ENCODE measurements at places on chromosomes 16 and 17.

GRCh38 chr17:59406808-59407381 lies 75.4 kb downstream of the YPEL2 start:
- DNase-seq = no peak

DNA sequence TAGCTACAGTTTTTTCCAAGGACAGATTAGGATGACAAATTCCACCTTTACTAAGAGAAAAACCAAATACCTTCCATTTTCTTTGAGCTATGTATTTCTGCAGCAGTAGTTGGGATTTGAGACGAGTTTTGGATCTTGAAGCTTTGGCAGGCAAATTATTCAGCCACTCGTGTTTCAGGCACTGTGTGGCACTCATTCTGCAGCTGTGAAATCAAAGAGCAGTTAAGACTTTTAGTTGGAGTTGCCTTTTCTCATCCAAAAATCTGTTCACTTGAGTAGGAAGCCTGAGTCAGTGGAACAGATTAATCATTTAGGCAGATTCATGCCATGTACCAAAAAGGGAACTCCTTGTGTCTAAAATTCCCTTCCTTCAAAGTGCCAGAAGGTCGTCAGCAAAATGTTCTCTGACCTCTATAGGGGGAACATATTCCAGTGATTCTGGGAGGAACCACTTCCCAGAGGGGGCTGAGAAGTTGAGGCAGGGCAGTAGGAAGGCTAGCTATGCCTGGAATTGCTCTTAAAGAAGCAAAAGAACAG lies 20.1 kb downstream of the ORC6 start:
- DNase-seq = peak; percentile 62

GRCh38 chr16:73202161-73202729 lies 154.3 kb upstream of the ZFHX3 start:
- no peak for DNase-seq

GRCh38 chr16:85190572-85190971 lies 78.3 kb upstream of the CIBAR2 start:
- no peak for DNase-seq

GRCh38 chr17:64998436-64999190 lies 57.9 kb downstream of the GNA13 start:
- no peak for DNase-seq

- no peak for DNase-seq
These were observed 111.4 kb upstream of the DNAH9 start for GRCh38 chr17:11486868-11487310.

DNA sequence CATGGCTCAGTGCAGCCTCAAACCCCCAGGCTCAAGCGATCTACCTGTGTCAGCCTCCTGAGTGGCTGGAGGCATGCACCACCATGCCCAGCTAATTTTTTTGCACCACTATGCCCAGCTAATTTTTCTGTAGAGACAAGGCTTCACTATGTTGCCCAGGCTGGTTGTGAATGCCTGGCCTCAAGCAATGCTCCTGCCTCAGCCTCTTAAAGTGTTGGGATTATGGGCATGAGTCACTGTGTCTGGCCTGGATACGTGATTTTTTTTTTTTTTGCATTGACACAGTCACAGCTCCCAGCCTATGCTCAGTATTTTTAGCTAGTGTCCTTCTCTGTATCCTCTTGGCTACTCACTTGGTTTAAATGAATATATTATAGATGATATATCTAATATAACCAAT lies 377.0 kb upstream of the TNRC6C start:
- DNase-seq = no peak

- DNase-seq = no peak
These were observed 718.8 kb upstream of the SOX9 start for GRCh38 chr17:71402007-71402406.

- DNase-seq = no peak
These were observed 53.7 kb downstream of the BAHCC1 start for GRCh38 chr17:81448950-81449349.

DNA sequence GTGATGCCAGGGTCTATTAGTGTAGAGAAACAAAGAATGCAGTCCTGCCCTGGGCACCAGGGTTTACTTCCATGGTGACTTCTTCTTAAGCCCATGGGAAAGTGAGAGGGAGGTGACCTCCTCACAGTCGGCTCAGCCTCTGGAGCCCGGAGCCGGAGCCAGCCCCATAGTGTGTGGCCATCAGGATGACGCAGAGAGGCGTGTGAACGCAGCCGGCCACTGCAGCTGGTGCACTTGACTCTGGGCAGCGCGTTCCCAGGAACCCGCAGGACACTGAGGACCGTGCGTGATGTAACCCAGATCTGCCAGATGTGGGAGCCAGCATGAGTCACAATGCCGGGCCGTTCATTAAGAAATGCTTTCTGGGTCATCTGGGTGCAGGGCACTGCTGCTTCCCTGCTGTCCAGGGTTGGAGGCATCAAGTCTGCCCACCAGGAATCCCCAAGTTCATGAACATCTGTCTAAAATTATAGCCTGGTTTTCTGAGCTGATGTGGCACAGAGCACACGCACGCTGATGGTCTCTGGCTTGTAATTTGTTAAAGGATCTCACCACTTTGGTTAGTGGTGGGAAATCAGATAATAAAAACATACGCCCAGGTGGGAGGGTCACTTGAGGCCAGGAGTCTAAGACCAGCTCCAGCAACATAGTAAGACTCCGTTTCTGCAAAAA lies 114.1 kb downstream of the PITPNC1 start:
- peak; percentile 95 for DNase-seq

DNA sequence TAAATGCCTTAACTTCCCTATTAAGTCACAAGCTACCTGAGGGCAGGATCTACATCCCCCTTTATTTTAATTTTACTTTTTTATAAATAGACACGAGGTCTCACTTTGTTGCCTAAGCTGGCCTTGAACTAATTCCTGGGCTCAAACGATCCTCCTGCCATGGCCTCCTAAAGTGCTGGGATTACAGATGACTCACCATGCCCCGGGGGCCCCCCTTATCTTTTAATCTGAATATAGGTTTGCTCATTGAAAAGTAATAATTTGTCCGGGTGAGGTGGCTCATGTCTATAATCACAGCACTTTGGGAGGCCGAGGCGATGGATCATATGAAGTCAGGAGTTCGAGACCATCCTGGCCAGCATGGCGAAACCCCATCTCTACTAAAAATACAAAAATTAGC lies 14.2 kb downstream of the ETV4 start:
- DNase-seq = no peak

GRCh38 chr16:27517664-27518063 lies 32.0 kb downstream of the GTF3C1 start:
- DNase-seq = no peak

GRCh38 chr17:29129731-29130130 lies 50.5 kb downstream of the MYO18A start:
- DNase-seq = no peak

GRCh38 chr17:1232786-1233185 lies 37.5 kb upstream of the BHLHA9 start:
- DNase-seq = peak; percentile 74

- DNase-seq = no peak
These were observed 114.3 kb upstream of the KCNJ16 start for GRCh38 chr17:69960755-69961154.

DNA sequence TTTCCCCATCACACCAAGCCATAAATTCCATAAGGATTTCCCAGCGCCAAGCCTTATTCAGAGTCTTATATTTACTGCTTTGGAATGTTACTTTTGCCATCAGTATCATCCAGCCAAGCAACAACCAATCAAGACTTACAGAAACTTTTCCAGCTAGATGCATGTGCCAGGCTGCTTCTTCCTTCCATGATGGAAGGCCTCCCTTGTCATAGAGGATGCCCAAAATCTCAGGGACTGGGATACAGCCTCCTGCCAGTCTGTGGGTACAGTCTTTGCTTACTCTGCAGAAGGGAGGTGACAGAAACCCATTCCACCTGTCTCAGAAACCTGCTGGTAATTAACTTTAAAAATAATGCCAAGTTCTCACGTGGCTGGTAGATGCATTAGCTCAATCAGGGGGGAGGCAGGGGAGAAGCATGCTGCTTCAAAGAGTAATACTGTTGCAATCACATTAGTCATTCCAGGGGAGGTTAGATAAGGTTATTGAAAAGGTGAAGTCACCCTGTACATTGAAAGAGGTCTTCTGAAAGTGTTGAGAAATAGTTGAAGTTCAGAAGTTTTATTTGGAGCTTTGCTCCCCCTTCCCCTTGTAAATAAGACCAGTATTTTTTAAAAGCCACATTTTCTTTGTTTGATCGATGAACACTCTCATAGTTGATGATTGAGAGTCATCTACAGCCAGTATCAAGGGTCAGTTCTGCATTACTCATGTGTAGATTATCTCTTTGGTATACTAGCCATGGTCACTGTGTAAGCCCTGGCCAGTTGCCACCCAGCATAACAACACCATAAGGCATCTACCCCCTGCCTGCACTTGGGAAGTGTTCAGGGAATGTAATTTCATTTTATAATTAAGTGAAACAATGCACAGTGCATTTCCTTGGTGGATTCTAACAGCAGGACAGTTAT lies 22.2 kb downstream of the HLF start:
- no peak for DNase-seq

- DNase-seq = no peak
These were observed 6.8 kb upstream of the CLUH start for GRCh38 chr17:2718150-2718938.

DNA sequence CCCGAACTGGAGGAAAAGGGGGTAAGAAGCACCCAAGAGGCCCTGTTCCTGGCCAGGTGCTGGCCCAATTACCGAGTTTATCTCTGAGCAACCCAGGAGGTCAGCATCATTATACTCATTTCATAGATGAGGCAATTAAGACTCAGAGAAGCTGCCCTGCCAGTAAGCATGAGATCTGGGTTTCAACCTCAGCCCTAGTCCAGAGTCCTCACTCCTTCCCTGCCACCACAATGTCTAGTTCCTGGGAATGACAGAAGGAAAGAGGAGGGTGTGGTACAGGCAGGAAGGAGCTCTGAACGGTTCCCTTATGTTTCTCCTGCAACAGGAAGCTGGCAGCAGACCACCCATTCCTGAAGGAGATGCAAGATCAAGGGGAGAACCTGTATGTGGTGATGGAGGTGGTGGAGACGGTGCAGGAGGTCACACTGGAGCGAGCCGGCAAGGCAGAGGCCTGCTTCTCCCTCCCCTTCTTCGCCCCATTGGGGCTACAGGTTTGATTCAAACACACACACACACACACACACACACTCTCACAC lies 7.4 kb downstream of the GSDMA start:
- DNase-seq = no peak

DNA sequence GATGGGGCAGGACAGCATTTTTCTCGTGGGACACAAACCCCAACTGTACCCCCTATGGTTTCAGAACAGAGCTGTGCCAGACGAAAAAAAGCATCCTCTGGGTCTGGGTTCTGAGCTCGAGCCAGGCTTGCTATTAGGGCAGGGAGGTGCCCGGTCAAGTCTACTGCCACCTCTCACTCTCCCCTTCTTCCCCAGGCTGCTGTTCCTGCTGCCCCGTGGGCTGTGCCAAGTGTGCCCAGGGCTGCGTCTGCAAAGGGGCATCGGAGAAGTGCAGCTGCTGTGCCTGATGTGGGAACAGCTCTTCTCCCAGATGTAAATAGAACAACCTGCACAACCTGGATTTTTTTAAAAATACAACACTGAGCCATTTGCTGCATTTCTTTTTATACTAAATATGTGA lies 1.1 kb downstream of the MT1E start:
- DNase-seq = no peak

DNA sequence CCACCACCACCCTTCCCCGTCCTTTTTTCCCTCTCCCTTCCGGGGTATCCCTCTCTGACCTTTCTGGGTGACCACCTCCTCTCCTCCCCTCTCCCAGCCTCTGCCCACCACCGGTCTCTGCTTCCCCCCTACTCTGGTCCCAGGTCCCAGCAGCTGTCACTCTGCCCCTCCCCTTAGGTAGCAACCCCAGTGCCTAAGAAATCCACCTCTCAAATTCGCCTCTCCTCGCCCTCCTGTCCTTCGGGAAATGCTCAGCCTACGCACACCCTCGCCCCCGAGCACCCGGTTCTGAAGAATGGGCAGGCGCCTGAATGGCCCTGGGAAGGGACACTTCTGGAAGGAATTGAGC lies 775 bp upstream of the SP6 start:
- DNase-seq = no peak

GRCh38 chr16:53305743-53306142 lies 128.5 kb upstream of the RBL2 start:
- DNase-seq = no peak

- DNase-seq = no peak
These were observed 6.3 kb upstream of the NFATC3 start for GRCh38 chr16:68078701-68079375.

DNA sequence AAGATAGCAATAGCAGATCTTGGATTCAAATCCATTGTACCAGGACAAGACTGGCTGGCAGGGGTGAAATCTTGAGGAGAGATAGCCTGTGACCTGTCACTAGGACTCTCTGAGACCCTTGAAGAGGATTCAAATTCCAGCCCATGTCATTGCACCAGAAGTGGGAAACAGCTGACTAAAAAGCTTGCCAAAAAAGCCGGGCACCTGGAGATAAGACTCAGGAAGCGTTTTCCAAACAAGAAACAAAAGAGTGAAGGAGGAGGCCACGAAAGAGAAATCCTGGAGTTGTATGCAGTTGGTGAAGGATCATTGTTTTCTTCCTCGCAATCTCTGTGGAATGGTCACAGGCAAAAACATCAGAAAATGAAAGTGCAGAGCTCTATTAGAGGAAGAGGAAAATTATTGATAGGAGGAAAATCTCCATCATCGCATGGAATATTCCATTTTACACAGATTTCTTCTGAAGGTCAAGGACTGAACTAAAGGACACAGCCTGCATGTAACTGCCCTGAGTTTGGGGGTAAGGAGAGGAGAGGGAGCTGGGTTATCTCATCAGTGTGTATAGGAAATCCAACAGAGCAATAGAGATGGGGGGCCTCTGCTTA lies 9.0 kb upstream of the WSB1 start:
- DNase-seq = no peak

- DNase-seq = no peak
These were observed 168.6 kb downstream of the PMP22 start for GRCh38 chr17:15096511-15096910.

DNA sequence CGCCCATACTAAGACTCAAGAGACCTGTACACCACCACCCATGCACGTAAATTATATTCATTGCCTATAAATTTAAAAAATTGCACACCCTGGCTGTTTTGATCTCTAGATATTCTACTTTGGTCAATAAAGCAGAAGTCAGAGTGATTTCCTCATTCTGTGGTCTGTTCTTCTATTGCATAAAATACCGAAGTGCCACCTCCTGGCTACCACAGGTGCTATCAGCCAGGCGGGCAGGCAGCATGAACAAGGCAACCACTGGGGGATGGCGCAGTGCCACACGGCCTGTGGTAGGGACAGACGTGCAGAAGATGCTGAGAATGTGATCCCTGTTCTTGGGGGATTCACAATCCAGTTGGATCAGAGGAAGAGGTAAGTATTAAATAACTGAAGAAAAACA lies 122.3 kb downstream of the CDK5R1 start:
- DNase-seq = peak; percentile 48

GRCh38 chr17:80959330-80960036 lies 32.2 kb upstream of the CHMP6 start:
- DNase-seq = no peak

- no peak for DNase-seq
These were observed 102.3 kb downstream of the FOXL1 start for GRCh38 chr16:86680661-86681030.

Data from inflammatory macrophage treated with lipopolysaccharide for 4 hours (primary cell).